Stimulated activated naive CD4-positive, alpha-beta T cell treated with Interleukin-2 at 50 U/mL for 16 hours (primary cell): ENCODE measurements at places on chromosomes 4 and X.
A peak's percentile ranks its signal among the peaks of the same experiment; 100 is the strongest.

GRCh38 chr4:52081216-52081615 is 30.1 kb downstream of the SPATA18 start:
- DNase-seq, result no peak

GRCh38 chr4:107050525-107051135 is 14.5 kb upstream of the DKK2 start:
- no peak for DNase-seq

GRCh38 chr4:151192556-151193235 is 84.3 kb upstream of the PRSS48 start:
- DNase-seq, result no peak

GRCh38 chr4:147201016-147201415 is 255.4 kb upstream of the TTC29 start:
- DNase-seq, result no peak

- no peak for DNase-seq
These were observed 26.8 kb upstream of the ESX1 start for GRCh38 chrX:104281564-104281963.

DNA sequence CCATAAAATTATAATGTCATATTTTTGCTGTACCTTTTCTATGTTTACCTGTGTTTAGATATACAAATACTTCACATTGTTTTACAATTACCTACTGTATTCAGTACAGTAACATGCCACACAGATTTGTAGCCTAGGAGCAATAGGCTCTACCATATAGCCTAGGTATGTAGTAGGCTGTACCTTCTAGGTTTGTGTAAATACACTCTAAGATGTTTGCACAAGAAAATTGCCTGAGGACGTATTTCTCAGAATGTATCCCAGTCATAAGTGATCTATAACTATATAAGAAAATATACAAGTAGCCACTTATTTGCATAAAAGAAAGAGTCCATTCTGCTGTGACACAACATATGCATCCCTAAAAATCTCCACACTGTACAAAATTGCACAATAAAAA is 36.3 kb upstream of the SCML1 start:
- DNase-seq, result no peak

DNA sequence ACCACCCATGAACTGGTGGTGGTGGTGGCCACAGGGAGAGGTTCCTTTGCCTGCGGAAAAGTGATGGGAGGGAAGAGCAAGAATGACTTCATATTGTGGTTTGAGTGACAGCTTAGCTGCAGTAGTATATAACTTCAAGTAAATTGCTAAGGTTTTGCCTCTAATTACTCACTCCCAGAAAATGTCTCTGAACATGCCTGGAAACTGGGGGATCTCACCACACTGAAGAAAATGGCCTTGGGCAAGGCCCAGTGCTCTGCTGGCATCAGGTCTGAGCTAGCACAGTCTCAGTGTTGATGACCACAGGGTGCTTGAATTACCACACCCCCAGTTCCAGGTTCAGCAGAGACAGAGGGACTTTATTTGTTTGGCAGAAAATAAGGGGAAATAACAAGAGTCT is 2085.4 kb downstream of the ARAP2 start:
- no peak for DNase-seq

GRCh38 chr4:122117743-122118142 is 34.4 kb upstream of the BLTP1 start:
- DNase-seq, result no peak

DNA sequence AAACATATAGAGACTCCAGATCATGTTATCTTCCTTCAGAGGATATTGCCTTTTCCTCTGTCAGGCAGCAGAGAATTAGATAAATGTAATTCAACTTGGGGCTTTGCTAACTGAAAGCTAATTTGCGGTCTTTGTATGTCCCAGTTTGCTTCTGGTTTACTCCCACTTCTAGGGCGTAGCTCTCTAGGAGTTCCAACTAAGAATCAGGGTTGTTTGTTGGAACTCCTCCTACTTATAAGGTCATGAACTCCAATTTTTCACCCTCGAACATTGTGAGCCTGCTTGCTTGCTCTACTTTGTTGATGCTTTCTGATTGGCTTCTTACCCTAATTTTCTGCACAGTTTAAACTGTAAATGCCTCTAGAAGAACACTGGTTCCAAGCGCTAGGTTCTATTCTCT is 66.1 kb downstream of the FMR1NB start:
- DNase-seq, result no peak

- DNase-seq, result no peak
These were observed 24.3 kb downstream of the PLK4 start for GRCh38 chr4:127905029-127905428.

DNA sequence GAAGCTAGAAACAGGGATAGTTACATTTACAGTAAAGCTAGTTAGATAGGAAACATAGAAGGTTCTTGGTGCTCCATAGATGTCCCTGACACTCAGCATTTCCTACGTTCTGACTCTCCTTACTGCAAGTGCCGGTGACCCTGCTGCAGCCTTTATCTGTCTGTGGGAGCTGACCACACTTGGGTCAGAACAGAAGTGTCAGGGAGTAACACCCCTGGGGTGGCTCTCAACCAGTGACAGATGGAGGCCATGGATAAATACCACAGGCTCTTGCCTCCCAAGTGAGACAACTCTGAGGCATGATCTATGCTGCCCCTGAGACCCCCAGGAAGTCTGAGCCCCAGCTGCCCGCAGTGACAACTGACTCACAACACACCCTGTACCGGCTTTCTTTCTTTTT is 69.8 kb downstream of the ANXA3 start:
- DNase-seq, result no peak

DNA sequence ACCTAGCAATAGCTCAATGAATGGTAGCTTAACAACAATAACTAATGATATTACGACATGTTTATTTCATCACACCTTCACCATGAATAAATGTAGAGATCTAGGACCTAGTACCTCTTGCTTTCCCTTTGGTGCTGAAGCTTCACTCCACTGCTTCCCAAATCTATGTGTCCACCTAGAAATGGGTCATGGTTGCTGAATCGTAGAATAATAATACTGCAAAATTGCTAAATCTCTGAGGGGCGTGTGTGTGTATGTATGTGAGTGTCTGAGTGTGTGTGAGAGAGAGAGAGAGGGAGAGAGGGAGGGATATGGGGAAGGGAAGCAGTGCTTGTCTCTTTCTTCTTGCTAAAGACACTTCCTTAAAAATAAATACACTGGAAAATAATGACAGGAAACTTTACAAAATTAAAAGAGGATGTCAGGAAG is 109.3 kb upstream of the BMP2K start:
- DNase-seq, result no peak

GRCh38 chrX:120561634-120562568 is 1.1 kb upstream of the CUL4B start:
- no peak for DNase-seq

GRCh38 chr4:73387552-73387951 is 16.5 kb upstream of the ALB start:
- no peak for DNase-seq

GRCh38 chrX:19866626-19867410 is 20.6 kb downstream of the SH3KBP1 start:
- DNase-seq, result no peak

DNA sequence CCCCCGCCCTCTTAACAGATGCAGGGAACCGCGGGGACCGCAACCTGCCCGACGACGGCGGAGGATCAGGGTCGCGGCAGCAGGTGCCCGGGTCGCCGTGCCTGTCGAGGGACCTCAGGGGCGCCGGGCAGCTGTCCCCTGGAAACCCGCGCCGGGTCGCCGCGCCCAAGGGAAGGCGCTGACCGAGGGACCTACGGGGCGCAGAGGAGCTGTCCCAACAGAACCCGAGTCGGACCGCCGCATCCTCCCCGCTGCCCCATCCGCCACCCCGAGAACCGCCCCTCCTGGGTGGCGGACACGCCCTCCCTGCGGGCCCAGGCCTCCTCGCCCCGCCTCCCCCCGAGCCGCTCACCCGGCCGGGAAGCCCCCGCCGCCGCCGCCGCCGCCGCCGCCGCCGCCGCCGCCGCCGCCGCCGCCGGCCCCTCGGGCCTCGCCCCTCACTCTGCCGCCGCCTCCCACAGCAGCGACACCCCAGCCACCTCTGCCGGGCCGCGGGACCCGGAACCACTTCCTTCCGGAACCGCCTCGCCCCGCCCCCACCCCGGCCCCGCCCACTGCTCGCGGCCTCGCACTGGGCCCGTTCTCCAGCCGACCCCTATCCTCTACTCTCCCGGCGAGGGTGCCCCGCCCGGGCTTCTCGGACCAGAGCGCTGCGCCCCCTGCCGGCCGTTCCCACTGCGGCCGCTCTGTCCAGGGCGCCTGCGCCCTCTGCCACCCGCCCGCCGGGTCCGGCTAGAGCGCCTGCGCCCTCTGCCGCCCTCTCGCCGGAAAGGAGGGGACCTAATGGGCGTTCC is at the start of gene BCLAF3:
BCLAF3 (minus strand) TSS at position 506 of the 794 bp plus-strand sequence. CDS start 20,797 bp downstream, outside the sequence.
- peak; percentile 80 for DNase-seq

DNA sequence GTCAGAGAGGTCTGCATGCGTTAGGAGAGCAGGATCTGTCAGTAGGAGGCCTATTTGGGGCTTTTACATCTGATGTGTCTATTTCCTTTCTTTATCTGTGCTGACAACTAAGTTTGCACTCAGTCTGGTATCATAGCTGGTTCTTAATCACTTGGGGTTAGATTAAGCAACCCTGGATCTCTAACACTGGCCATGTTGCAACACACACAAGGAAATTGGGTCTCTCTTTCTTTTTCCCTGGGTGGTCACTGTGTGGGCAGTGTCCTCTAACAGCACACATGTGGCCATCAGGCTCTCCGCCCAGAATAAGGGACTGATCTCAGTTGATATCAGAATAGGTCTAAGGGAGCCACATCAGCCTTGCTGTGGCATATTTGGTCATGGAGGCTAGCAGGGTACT is 38.9 kb downstream of the IGFBP7 start:
- DNase-seq, result no peak
